Left ventricle myocardium inferior (tissue), 1 donor: ENCODE measurements at places on chromosomes 1 and 21. TPM values are rescaled to one million over a fixed set of nuclear protein-coding genes. Genes with fewer than 3 reads are reported as not detected.

The LRRC53 gene
- total RNA-seq, result not detected

The S100B gene
- total RNA-seq, result 2.8 TPM

The ATP1B1 gene
- total RNA-seq, result 385 TPM

The GSTM5 gene
- 2.4 TPM for total RNA-seq

The PEA15 gene
- 280 TPM for total RNA-seq

The GUCA2A gene
- not detected for total RNA-seq

The SCAMP3 gene
- total RNA-seq, result 57.1 TPM

The FOXO6 gene
- total RNA-seq, result 2.1 TPM

The DENND2C gene
- 3.2 TPM for total RNA-seq

The S100A9 gene
- total RNA-seq, result 62.2 TPM

The CYP4X1 gene
- 2.1 TPM for total RNA-seq

The HSPB7 gene
- total RNA-seq, result 4,061 TPM

The MEGF6 gene
- 9.5 TPM for total RNA-seq

The MRPL39 gene
- 49.9 TPM for total RNA-seq

The BRINP3 gene
- total RNA-seq, result 5.4 TPM

The AUNIP gene
- total RNA-seq, result not detected

The RNU1-4 gene
- total RNA-seq, result 6,072 TPM
